CD4-positive, CD25-positive, alpha-beta regulatory T cell (primary cell): ENCODE measurements at places on chromosomes 5 and 9.

- H3K4me1 ChIP-seq: peaks cover 92% of the 10 kb centered on the region
- H3K27ac ChIP-seq: peak overlapping the region; percentile 25
- no peaks in the 10 kb centered on the region for H3K36me3 ChIP-seq
- no peaks in the 10 kb centered on the region for H3K27me3 ChIP-seq
Observed at GRCh38 chr5:157546456-157547100, 29.0 kb downstream of the ADAM19 start.

DNA sequence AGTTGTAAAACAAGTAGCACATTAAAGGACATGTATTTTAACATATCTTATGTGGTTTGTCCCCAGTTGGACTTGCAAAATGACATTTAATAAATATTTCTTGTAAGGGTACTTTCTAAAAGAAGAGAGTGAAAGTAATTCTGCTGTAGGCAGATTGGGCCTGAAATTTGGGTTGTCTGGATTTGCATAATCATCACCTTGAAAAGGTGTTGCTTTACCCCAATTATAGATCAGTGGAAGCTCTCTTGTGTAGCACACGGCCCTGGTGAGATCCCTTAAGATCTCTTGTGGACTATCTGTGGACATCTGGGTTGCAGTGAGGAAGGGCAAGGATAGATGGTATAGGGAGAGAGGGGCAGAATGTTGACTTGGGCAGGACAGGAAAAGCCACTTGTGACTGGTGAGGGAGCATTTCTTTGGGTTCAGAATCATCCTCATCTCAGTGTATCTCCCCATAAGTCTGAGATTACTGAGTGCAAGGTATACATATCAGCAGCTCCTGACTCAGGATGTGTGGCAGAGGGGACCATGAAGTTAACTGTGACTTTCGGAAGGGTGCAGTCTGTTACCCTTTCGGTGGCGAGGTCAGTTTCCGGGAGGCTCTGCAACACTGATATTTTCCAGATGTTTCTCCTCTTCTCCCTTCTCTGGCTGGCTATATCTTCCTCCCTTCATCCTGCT, 2.0 kb upstream of the TNFAIP8 start:
- no peaks in the 10 kb centered on the region for H3K27me3 ChIP-seq
- H3K4me1 ChIP-seq: peaks cover 88% of the 10 kb centered on the region
- no peaks in the 10 kb centered on the region for H3K36me3 ChIP-seq
- peak overlapping the region; percentile 75 for H3K27ac ChIP-seq
- no peak for DNase-seq

DNA sequence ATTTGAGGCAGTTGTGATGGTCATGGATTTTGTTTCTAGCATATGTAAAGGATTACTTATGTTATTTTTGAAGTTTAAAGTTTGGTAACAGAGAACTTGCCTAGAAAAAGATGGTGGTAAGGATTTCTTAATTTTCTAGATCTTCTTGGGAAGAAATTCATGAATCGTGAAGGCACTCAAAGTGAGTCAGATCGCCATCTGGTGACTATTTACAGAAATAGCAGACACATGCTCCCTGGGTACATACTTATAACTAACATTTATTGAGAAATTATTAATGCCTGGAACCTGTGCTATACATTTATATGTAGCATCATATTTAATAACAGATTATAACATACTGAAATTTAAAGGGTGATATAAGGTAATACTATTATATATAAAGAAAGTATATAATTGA, 299.7 kb downstream of the IZUMO3 start:
- DNase-seq: no peak
- no peaks in the 10 kb centered on the region for H3K4me1 ChIP-seq
- no peak overlapping the region for H3K27ac ChIP-seq
- no peaks in the 10 kb centered on the region for H3K36me3 ChIP-seq
- H3K27me3 ChIP-seq: no peaks in the 10 kb centered on the region

GRCh38 chr5:15286650-15287049, 213.3 kb upstream of the FBXL7 start:
- no peak overlapping the region for H3K27ac ChIP-seq
- no peaks in the 10 kb centered on the region for H3K27me3 ChIP-seq
- H3K36me3 ChIP-seq: no peaks in the 10 kb centered on the region
- no peak overlapping the region for H3K4me3 ChIP-seq
- H3K4me1 ChIP-seq: no peaks in the 10 kb centered on the region
- DNase-seq: no peak

GRCh38 chr5:10155897-10156667, 93.6 kb downstream of the ATPSCKMT start:
- H3K27me3 ChIP-seq: peaks cover 5% of the 10 kb centered on the region
- H3K4me1 ChIP-seq: no peaks in the 10 kb centered on the region
- no peaks in the 10 kb centered on the region for H3K36me3 ChIP-seq
- DNase-seq: no peak
- H3K4me3 ChIP-seq: no peak overlapping the region
